Tibial nerve (tissue), 4 donors: ENCODE measurements at places on chromosomes 5 and 9. TPM values are rescaled to one million over a fixed set of nuclear protein-coding genes. Genes with fewer than 3 reads are reported as not detected.

NTRK2 gene
- 59.9 TPM for total RNA-seq

SPATA6L gene
- total RNA-seq: 3.1 TPM

PRRX2 gene
- 9.6 TPM for total RNA-seq

DNA sequence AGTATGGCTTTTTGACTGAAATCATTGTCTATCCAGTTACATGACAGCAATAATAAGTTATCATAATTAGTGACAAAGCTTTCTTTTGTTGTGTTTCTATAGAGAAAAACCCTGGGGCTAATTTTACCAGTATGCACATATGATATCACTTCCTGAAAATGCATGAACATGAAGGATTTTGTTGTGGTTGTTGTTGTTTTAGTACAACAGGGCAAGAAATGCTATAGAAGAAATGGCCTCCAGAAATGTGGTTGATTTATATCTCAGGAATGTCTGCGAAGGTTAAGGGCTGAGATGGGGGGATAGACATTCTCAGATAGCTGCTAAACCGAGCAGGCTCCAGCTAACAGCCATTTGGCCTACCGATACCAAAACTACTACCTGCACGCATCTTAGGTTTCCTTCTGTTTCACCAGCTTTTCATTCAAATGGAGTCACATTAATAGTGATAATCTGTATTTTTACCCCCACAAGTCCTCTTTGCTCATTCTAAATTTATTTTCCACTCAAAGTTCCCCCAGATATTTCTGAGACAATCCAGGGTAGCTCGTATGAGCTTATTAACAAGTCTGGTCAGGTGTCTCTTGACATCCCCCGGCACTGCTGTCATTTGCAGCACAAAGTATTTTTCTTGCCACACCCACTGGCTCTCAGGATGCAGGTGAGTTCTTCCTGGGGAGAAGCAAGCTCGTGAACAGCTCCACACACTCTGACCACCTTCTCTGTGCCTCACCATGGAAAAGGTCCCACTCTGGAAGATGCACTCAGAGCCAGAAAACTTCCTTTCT lies 232.4 kb upstream of the GAS1 start:
- no peaks in the 10 kb centered on the region for H3K27me3 ChIP-seq
- peaks cover 4% of the 10 kb centered on the region for H3K4me1 ChIP-seq
- no peaks in the 10 kb centered on the region for H3K36me3 ChIP-seq
- no peak overlapping the region for H3K4me3 ChIP-seq

DNA sequence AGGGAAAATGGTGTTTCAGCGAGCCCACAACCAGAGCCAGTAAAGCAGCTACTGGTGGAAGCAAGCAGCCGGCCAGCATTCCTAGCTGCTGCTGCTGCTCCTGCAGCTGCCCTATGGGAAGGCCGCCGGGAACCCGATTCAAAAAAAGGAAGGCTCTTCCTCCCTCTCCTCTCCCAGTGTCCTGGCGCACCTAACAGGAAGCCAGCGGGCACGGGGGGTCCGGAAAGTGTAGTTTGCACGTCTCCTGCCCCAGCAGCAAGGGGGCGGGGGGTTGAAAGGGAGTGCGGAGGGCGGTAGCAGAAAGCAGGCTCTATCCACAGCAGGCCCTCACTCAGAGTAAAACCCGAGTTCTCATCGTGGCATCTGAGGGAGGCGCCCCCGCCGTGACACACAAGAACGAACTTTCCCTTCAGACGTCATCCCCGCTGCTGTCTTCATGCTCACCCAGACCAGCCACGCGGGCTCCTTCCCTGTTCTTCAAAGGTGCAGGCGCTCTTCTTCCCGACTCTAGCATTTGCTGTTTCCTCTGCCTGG lies 16.5 kb downstream of the GRXCR2 start:
- H3K4me1 ChIP-seq: no peaks in the 10 kb centered on the region
- H3K4me3 ChIP-seq: peak overlapping the region; percentile 47
- no peaks in the 10 kb centered on the region for H3K36me3 ChIP-seq
- peak; percentile 37 for DNase-seq

DNA sequence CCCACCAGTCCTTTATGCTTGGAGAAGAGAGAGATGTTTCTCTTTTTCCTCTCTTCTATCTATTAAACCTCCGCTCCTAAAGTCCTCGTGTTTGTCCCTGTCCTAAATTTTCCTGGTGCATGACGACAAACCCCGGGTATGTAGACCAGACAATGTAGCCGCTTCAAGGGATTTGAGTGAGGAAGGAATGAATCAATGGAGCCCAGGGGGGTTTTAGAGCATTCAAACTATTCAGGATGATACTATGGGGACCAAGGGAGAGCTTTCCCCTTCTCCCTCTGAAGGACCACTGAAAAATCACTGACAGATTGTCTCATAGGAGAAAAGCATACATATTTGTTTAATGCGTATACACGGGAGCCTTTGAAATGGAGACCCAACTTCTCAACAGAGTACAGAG lies 18.4 kb downstream of the CEL start:
- H3K4me3 ChIP-seq: no peak overlapping the region
- no peaks in the 10 kb centered on the region for H3K4me1 ChIP-seq
- H3K36me3 ChIP-seq: no peaks in the 10 kb centered on the region
- no peaks in the 10 kb centered on the region for H3K27me3 ChIP-seq
- no peak overlapping the region for H3K27ac ChIP-seq

DNA sequence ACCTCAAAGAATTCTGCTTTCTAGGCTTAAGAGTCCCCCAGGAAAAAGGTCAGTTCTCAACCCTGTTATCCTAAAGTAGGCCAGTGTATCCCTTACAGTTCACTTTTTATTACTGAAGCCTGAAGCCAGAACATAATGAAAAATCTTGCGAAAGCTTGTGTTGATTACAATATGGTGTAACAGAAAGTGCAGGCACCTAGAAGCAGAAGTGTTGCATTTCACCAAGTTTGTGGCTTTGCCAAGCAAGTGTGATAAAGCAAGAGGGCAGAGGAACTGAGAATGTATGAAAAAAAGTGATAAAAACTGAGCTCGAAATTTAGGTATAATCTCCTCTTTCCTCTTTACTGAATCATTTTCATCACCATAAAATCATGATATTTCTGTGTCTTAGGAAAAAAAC lies 26.2 kb downstream of the AGTPBP1 start:
- no peak overlapping the region for H3K4me3 ChIP-seq
- DNase-seq: no peak
- no peaks in the 10 kb centered on the region for H3K27me3 ChIP-seq
- H3K4me1 ChIP-seq: no peaks in the 10 kb centered on the region
- H3K36me3 ChIP-seq: no peaks in the 10 kb centered on the region

DNA sequence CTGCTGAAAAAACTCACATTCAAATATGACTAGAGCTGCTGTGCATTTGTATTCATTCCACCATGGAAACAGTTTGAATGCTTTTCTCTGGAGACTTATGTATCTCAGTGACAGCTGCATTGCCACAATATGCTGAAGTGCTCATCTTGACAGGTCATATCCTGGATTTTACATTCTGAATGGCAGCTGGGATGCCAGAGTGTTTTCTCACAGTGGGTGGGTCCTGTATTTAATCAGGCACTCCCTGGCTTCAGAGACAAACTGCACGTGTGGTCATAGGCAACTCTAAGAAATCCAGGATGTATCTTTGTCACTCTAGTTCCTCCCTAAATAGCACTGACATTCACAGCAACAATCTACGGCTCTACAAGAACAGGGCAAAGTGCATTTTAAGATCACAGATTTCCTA lies 75.6 kb downstream of the ST8SIA4 start:
- no peaks in the 10 kb centered on the region for H3K27me3 ChIP-seq
- no peaks in the 10 kb centered on the region for H3K36me3 ChIP-seq
- H3K4me3 ChIP-seq: no peak overlapping the region
- peaks cover 16% of the 10 kb centered on the region for H3K4me1 ChIP-seq
- no peak for DNase-seq
